ENCODE measurements at places on chromosomes 2 and 18.

- no peak for DNase-seq
Observed at GRCh38 chr18:7561909-7562460, 5.1 kb upstream of the PTPRM start.

DNA sequence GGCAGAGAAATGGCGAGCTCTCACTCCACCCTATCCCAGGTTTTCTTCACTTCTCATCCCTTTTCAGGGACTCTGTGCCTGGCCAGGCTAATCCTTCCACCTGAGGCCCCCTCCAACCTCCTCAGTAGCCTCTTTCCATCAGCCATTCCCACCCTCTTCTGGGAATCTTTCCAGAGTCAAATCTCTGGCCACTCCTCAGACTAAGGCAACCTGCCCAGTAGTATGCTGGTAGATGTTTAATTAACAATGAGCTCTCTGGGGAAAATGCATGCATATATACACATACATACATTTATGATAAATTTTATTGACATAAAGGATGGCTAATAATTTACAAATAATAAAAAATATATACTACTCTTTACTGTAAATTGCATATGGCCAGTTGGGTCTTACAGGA, 11.4 kb upstream of the ASPRV1 start:
- no peak for DNase-seq

GRCh38 chr2:43170405-43171105, 55.9 kb downstream of the ZFP36L2 start:
- DNase-seq: peak; percentile 41

- DNase-seq: no peak
Observed at GRCh38 chr18:77857678-77858655, 608.3 kb downstream of the GALR1 start.

DNA sequence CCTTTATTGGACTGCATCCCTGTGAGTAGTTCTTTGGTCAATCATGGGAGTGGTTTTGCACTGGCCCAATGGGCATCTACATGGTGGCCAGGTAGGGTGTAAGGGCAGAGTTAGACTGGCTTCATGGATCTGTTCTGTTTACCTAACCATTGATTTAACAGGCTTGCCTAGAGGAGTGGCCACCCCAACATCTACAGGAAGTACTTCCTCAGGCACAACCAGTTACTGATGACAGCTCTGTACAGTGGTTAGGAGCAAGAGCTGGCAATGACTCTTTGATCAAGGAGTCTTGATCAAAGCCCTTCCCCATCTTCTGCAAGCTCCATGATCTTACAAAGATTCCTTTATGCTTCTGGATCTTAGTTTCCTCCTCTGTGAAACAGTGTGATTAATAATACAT, 140.9 kb upstream of the CYP1B1 start:
- DNase-seq: no peak

DNA sequence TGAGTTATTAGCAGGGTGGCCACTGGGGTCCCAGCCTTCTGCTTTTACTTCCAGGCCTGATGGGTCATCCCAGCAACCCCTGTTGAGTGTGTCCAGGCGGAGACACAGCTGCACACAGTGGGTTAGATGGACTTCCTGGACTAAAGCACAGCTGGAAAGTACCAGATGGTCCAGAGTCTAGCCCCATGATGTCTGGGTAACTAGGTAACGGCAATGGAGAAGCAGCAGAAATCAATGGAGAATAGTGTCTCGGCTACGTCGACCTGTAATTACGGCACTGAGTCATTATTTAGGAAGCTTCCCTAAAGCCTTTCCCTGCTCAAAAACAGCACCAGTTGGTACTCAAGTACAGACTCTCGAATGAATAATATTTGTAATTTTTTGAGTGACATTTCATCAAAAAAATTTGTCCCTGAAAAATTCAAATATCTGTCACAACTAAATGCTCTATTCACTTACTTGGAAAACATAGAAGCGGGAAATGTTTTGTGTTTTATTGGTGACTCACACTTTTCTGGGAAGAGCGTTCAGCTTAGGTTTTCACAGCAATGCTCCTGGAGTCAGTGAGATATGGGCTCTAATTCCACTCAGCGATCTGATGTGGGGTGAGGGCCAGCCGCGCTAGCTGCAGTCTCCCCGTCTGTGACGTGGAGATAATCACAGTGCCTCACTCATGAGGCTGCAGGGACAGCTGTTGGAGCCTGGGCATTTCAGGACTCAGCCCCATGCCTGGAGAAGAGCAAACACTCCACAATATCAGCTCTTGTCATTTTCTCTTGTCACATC, 16.2 kb upstream of the ARL4C start:
- no peak for DNase-seq

- no peak for DNase-seq
Observed at GRCh38 chr2:44767691-44768090, 173.8 kb upstream of the SIX3 start.

DNA sequence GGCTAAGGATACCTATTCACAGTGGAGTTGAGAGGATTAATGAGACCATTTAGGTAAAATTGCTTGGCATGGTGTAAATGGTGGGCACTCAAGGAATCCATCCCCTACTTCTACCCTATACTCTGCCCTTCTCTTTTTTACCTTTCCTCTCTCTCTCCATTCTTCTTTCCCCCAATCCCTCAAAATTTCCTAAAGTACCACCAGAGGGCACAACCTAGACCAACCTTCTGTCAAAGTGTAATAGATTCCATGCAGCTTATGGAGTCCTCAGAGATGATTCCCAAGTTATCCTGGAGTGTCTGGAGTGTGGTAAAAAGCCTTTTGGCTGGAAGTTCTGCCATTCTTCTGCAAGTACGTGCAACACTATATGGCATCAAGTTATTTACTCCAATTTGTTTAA, 33.0 kb upstream of the CCDC195 start:
- no peak for DNase-seq

- no peak for DNase-seq
Observed at GRCh38 chr2:60316381-60317033, 236.9 kb downstream of the BCL11A start.

- no peak for DNase-seq
Observed at GRCh38 chr2:128446049-128446873, 127.6 kb upstream of the HS6ST1 start.

DNA sequence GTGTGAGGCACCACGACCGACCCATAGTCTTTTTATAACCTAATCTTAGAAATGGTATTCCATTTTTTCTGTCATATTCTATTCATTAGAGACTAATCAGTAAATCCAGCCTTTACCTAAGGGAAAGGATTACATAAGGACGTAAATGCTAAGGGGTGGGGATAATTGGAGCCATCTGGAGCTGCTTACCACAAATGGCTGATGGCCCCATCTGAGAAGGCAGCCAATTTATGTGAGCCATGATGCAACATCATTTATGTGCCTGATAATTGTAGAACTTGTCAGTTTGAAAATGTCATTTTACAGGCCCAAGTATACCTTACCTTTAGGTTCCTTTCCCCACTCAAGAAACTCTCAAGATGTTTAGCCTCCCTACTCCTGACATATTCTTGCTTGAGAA, 44.0 kb downstream of the ARHGEF33 start:
- DNase-seq: no peak

- DNase-seq: no peak
Observed at GRCh38 chr2:138507267-138507666, 5.7 kb downstream of the SPOPL start.

- DNase-seq: no peak
Observed at GRCh38 chr2:74083750-74084149, 64.0 kb downstream of the BOLA3 start.

DNA sequence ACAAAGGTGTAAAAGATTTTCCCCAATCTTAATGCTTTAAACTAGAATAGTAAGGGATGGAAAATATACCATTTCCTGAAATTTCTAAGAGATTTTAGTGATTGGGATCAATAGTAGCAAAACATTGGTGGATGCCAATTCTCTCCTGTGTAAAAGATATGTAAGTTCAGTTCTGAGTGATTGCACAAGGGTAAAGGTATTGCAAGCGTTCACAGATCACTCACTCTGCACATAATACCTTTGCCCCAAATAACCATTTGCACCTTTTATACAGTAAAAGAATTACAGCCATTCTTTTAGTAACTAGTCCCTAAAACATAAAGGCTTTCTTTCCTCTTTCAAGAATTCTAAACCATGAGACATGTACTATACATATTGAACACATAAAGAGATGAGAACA, 13.0 kb upstream of the ZCCHC2 start:
- DNase-seq: no peak

DNA sequence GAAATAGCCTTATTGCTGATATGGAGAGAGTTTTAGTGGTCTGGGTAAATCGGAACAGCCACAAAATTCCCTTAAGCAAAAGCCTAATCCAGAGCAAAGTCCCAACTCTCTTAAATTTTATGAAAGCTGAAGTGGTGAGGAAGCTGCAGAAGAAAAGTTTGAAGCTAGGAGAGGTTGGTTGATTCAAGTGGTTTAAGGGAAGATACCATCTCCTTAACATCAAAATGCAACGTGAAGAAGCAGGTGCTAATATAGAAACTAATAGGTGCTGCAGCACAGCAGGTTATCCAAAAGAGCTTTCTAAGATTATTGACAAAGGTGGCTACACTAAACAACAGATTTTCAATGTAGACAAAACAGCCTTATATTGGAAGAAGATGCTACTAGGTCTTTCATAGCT, 28.2 kb upstream of the CD8A start:
- no peak for DNase-seq

- no peak for DNase-seq
Observed at GRCh38 chr2:78351208-78351607, 674.3 kb upstream of the REG3G start.

- DNase-seq: no peak
Observed at GRCh38 chr2:152890736-152891135, 172.3 kb downstream of the ARL6IP6 start.

DNA sequence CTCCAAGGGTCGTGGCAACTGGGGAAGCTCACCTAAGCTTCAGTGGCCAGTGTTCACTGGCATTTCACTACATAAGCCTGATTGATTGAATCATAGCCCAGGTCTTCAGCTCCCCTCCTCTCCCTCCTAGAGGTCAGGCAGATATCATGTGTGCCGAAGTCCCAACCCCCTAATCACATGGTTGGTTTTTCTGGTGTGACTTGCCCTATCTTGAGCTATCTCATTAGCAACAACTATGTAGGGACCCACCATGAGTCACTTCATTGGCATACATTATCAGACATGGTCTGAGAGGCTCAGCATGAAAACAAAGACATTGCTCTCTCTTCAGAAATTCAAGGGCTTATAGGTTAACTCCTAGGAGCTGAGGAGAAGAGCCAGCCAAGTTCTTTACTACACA, 76.8 kb downstream of the LYPD1 start:
- DNase-seq: no peak

- DNase-seq: no peak
Observed at GRCh38 chr2:160534996-160535395, 41.4 kb upstream of the RBMS1 start.

DNA sequence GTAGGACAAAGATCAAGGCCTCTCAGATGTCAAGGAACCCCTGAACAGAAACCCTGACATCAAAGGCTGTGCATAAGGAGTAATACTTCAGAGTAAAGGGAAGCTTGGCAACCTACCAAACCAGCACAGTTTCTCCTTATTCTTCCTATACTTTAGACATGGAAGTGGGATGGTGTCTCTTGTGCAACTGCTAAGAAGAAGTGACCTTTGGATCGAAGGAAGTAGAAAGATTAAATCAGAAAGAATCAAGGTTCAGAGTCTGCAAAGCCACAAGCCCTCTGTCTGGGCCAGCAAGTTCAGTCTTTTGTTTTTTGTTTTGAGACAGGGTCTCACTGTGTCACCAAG, 66.2 kb upstream of the SLC39A10 start:
- DNase-seq: no peak

- no peak for DNase-seq
Observed at GRCh38 chr2:54086157-54086556, 29.3 kb upstream of the ACYP2 start.

GRCh38 chr2:208329485-208329884, 63.4 kb downstream of the PIKFYVE start:
- no peak for DNase-seq

GRCh38 chr2:204505488-204505887, 39.8 kb upstream of the PARD3B start:
- DNase-seq: no peak

- DNase-seq: no peak
Observed at GRCh38 chr2:160928854-160929301, 231.3 kb upstream of the TANK start.

GRCh38 chr2:119206201-119206600, 17.4 kb upstream of the STEAP3 start:
- no peak for DNase-seq

- no peak for DNase-seq
Observed at GRCh38 chr2:112314856-112315255, 39.5 kb downstream of the ZC3H6 start.

DNA sequence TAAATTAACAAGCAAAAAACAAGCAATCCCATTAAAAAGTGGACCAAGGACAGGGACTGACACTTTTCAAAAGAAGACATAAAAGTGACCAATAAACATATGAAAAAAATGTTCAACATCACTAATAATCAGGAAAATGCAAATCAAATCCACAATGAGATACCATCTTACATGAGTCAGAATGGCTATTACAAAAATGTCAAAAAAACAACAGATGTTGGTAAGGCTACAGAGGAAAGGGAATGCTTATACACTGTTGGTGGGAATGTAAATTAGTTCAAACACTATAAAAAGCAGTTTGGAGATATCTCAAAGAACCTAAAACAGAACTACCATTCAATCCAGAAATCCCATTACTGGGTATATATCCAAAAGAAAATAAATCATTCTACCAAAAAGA, 78.2 kb downstream of the SUCLG1 start:
- no peak for DNase-seq

DNA sequence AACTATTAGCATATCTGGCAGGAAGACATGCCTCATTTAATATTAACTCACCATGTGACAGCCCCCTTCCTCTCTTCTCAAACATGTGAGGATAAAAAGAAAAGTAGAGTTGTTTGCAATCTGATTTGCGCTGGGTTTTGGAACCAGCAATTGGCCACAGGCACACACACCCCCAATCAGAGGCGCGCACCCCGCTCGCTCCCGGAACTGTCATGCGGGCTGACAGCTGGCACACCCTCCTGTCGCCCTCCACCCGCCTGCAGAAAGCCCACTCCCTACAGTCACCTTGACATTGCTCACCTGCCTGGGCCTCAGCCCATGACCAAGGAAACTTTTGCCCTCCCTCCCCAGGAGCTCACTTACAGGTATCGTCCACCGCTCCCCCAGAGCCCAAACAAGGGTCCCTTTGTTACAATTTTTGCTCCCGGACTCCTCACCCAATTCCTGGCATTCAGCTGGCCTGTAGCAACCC, 1.1 kb downstream of the COBLL1 start:
- DNase-seq: no peak

GRCh38 chr2:230885463-230886130, 20.9 kb downstream of the ITM2C start:
- DNase-seq: no peak

DNA sequence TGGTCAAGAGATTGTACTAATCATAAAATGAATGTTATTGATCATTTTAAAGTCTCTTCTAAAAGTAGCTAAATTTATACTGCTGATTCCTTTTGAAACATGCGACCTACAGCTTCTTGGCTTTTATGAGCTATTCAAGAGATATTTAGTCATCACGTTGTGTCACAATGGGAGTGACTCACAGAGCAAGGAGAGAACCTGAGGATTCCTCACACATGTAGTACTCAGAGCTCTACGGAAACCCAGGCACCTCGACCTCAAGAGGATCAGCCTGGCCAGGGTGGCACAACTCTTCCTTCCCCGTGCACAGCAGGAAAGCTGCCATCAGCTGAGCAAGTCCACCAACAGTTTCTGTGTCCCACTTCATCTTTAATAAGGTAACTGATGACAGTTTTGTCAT, at the start of gene DHRS9:
Gene DHRS9 (plus strand): TSS at position 223 of the 400 bp plus-strand sequence. CDS start 12,019 bp downstream, outside the sequence.
- DNase-seq: no peak

GRCh38 chr2:10493075-10493633, 45.0 kb upstream of the ODC1 start:
- DNase-seq: no peak

- no peak for DNase-seq
Observed at GRCh38 chr2:88091943-88092342, 24.3 kb downstream of the SMYD1 start.

- no peak for DNase-seq
Observed at GRCh38 chr2:26904839-26905238, 56.9 kb downstream of the DPYSL5 start.

Measured in CD4-positive, alpha-beta T cell treated with Interleukin-21 for 1 hour (primary cell).